AG08396 (cell line): ENCODE measurements at places on chromosomes 6 and 20.
A peak's percentile ranks its signal among the peaks of the same experiment; 100 is the strongest.

DNA sequence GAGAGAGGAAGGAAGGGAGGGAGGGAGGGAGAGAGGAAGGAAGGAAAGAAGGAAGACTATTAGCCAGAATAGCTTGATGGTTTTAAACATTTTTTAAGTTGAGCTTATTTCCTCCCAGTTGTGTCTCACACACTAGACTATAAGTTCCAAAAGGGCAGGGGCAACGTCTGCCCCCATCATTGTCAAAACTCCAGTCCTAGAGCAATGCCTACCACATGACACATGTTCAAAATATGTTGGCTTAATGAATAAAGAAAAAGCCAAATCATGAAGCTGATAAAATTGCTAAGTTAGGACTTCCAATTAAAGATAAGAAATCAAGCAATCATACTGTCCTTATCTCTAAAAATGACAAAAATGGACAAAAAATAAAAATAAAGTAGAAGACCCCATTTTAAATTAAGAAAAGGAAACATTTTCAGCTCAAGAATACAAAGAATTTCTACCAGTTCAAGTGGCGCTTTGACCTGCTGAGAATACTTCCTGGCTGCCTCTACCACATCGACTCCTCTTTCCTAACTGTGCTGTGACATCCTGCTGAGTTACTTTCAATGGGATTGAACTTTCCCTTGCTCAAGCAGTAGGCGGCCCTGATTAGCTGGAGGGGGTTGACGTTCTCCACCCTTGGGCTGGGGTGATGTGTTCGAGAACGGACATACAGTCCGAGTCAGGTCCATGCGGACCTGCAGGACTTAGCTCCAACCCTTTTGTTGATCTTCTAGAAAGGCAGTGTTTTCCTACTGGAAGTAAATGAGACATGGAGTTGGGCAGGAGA is 283.9 kb upstream of the FOXQ1 start:
- peak; percentile 19 for DNase-seq

DNA sequence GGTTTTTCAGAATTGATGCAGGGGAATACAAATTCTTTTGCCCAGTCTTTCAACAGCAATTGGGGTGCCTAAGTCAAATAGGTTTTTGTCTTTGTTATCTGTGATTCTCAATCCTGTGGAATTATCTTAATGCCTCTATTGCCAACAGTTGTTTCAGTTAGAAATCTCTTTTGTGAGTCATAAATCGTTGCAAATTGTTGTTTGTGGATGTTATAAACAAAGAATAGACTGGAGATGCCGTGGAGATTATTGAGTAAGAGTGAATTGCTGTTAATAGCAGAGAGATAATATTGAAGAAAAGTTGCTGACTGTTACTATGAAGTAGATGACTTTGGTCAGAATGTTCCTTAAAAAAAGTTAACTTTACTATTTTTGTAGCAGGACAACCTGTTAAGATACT is 63.7 kb upstream of the POPDC3 start:
- DNase-seq, result no peak

DNA sequence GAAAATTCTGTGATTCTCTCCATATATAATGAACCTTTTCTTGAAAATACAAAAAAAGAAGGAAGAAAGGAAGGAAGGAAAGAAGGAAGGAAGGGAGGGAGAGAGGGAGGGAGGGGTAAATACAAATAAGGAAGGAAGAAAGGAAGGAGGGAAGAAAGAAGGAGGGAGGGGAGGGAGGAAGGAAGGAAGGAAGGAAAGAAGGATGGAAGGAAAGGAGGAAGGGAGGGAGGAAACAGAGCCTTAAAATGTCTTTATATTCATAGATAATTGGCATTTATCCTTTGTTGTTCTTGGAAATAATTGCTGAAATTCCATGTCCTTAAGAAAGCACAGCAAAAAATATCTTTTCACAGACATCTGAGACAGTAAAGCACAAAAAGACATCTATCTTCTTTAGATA is 40.3 kb downstream of the SAMD3 start:
- no peak for DNase-seq

DNA sequence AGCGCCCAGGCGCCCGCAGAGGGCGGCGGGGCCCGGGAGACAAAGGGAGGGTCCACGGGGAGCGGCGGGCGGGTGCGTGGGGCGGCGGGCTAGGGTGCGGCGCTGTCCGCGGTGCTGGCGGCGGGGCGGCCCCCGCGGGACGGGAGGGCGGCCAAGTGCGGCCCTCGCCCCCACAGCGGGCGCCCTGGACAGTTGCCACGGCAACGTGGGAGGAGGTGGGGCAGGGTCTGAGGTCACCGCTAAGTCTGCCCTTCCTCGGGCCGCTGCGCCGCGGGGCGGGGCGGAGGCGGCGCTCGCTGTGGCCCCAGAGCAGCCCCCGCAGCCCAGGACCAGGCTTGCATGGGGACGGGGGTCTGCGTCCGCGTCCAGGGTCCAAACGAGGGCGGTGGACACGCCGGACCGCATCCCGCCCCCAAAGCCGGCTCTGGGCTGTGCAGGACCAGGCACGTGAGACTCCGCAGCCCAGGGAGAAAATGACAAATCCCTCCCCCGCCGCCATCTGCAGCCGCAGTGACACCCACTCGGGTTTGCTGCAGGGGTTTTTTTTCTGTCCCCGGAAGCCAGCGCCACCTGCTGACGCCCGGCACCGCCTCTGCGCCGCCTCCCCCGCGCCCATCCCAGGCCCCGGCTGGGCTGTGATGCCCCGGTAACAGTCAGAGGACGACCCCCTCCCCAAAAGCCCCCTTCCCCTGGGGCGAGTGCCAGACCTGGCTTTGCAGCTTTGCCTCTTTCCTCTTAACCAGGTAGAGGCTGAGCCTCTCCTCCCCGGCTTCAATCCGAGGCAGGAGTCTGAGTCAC is 36.8 kb downstream of the YTHDF1 start:
- peak; percentile 68 for DNase-seq

GRCh38 chr6:132114201-132114825 is 163.1 kb upstream of the CCN2 start:
- no peak for DNase-seq

DNA sequence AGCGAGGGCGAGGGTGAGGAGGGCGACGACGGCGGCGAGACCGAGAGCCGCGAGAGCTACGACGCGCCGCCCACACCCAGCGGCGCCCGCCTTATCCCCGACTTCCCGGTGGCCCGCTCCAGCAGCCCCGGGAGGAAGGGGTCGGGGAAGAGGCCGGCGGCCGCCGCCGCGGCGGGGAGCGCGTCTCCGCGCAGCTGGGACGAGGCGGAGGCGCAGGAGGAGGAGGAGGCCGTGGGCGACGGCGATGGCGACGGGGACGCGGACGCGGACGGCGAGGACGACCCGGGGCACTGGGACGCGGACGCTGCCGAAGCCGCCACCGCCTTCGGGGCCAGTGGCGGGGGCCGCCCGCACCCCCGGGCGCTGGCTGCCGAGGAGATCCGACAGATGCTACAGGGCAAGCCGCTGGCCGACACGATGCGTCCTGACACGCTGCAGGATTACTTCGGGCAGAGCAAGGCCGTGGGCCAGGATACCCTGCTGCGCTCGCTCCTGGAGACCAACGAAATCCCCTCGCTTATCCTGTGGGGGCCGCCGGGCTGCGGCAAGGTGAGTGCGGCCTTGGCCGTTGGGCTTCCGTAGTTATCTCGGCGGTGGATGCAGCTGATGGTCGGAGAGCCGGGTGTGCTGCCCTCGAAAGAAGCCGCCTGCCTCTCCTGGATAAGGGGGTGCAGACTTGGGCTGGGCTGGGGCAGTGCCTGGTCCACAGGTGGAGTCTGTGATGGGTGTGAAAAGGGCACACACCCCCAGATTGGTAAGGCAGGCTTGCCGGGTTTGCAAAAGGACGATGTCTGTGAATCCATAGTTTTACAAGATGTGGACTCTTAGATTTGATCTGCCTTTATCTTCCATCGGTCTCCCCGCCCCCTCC is 938 bp downstream of the WRNIP1 start:
- peak; percentile 79 for DNase-seq
